ENCODE measurements at places on chromosomes 5 and 9.
A peak's percentile ranks its signal among the peaks of the same experiment; 100 is the strongest.

DNA sequence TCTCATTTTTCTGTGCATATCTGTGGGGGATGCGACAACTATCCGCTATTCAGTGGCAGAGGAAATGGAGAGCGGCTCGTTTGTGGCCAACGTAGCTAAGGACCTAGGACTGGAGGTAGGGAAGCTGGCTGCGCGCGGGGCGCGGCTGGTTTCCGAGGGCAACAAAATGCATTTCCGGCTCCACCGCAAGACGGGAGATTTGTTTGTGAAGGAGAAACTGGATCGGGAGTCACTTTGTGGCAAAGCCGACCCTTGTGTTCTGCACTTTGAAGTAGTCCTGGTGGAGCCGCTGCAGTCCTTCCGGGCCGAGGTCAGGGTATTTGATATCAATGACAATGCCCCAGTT, 320 bp downstream of the PCDHB1 start:
- no peak for DNase-seq

DNA sequence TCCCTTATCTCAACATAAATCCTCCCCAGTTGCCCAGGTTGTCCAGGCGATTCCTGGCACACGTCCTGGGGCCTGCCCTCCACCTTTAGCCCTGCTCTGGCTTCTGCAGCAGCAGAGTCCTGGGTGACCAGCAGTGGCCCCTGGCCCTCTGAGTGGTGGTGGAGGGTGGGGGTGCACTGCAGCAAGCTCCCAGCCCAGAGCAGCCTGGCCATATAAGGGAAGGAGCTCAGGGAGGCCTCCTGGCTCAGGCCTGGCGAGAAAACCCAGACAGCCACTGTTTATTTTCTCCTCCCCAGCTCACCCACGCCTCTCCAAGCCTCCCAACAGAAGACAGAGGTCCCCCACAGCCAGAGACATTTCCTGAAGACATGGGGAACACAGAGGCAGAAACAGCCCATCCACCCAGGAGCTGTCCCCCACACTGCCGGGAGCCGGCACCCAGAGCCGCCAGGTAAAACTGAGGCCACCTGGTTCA, 44.7 kb upstream of the IL17B start:
- no peak for DNase-seq

- DNase-seq: no peak
Measured at GRCh38 chr5:38551030-38552017, 5.1 kb downstream of the LIFR start.

GRCh38 chr5:81851481-81852178, 100.7 kb upstream of the SSBP2 start:
- peak; percentile 71 for DNase-seq

- DNase-seq: no peak
Measured at GRCh38 chr9:134294153-134295071, 31.8 kb upstream of the RXRA start.

DNA sequence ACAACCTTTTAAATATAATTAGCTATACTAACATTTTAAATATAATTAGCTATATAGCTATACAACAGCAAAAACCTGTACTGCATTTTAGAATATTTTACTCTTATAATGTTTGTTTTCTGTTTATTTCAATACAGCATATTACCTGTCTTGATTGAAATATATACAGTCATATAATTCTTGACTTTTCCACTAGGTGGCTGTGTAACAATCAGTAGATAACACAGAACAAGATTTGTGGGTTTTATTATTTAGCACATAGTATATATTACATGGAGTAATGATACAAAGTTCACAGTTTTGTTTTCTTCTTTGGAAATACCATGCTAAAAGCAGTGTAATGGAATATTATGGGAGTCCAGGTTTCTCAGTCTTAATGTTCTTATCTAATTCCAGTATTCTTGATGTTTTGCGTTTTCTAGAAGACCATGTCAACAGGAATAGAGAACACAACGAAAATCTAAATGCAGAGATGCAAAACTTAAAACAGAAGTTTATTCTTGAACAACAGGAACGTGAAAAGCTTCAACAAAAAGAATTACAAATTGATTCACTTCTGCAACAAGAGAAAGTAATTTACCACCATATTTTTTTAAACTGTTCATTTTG, 13.3 kb downstream of the HMMR start:
- DNase-seq: no peak

DNA sequence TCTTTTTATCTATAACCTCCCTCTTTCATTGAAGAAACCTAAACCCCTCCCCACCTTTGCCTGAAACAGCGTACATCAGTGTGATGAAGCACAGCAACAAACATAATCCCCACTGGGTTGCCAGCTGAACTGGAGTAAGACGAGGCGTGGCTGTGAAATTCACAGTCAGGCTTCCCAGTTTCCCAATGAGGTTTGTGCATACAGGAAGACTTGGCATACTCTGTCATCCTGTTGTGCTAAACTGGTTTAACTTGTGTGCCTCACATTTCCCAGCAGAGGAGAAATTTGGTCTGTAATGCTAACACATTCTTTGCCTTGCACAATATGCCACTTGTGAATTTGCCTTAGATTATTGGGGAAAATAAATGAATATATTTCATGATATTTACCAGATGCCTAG, 121.5 kb downstream of the SV2C start:
- DNase-seq: no peak

DNA sequence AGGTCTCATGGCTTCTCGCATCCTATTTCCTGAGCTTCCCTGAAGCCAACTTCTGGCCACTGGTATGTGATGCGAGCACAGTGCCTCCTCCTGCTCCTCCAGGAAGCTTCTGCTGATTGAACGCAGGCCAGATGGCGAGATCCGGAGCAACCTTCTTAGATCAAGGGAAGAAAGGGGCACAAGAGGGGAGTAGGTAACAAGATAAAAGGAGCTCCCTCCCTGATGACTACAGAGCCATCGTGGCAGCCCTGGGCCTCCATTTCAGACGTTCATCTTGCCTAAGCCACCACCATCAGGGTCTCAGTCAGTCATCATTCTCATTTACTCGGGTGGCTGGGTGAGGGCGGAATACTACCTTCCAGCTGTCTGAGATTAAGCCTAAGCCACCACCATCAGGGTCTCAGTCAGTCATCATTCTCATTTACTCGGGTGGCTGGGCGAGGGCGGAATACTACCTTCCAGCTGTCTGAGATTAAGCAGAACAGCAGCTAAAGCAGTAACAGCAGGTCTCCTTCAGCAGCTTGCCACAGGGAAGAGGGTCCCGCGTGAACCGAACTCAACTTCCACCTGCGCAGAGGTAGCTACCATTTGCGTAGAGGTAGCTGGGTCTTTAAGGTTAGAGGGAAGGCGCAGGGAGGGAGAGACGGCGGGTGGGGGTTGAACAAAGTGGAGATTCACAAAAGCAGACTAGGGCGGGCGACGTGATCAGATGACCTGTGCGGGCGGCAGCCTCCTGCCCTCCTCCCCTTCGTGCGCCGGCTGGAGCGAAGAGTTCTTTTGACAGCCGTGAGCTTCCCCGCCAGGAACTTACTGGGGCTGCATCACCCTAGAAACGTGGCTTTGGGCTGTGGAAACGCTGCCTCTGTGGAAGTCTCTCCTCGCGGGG, 27.9 kb upstream of the MGAT1 start:
- no peak for DNase-seq

All from SIG-M5 (cell line).